Left kidney (tissue), 8 donors: ENCODE measurements at places on chromosomes 13 and 19.
A peak's percentile ranks its signal among the peaks of the same experiment; 100 is the strongest.

DNA sequence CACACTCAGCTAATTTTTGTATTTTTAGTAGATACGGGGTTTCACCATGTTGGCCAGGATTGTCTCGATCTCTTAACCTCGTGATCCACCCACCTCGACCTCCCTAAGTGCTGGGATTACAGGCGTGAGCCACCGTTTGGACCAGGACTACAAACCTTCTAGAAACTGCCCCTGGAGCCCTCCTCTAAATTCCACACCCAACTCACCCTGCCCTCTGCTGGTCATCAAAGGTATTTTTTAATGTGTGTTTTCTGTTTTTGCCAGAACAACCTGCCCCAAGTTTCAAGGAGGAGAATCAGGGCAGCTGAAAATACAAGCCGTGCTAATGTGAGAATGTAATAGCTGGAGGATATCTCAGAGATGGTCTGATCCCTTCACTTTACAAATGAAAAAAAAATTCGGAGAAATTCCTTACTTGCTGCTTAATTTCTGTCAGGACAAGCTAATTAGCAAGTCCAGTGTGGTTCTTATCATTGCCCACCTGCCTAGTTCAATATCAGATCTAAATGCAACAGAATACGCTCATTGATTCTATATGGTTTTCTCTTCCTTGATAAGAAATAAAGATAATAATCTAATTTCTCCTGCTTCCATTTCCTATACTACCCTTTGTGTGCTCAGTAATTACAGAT lies 4.1 kb downstream of the ATP8A2 start:
- DNase-seq, result peak; percentile 40

DNA sequence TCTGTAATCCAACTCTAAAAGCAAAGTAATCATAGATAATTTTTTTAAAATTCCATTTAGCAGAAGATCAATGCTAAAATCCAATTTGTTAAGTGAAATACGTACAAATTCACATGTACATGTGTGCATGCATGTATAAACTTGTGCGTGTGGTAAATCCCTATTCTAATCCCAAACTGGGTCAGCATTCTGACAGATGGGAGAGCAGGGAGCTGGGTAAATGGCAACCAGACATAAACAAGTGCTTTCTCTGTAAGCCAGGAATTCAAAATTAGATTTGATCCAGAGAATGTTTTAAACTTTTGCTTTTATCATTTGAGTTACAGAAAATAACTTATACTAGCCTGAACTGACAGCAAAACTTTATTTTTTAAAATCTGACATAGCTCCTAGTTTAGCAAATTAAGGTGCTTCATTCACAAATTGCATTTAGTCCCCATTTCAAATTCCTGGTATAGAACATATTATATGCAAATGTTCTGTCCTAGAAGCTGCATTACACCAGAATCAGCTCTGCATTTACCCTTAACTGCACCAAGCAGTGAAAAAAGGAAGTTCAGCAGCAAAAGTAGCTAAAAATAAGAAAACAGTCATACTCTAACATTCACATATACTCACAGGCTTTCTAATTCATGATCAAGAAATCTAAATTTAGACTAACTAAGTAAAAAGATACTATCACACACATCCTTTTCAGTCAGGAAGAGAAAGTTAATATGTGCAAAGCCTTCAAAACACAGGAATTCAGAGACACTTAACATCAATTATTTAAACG lies 32.6 kb downstream of the UBL3 start:
- peak; percentile 12 for DNase-seq

- DNase-seq, result no peak
Observed at GRCh38 chr19:10747271-10747670, 29.4 kb downstream of the DNM2 start.

DNA sequence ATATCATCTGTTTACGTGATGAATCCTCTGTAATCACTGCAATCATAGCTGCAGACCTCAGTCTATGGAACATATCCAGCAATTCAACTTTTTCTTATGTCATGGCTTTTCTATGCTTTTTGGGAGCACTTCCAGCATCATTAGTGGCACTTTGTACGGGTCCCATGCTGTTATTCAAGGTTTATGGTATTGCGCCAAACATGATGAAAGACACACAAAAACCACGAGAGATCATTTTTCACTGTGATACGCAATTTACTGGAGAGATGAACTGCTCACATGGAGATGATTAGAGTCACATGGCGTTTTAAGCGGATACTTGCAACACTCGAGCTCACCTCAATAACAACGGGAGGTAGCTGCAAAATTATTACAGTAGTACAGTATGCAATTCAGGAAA lies 2101.7 kb upstream of the PCDH20 start:
- no peak for DNase-seq

GRCh38 chr19:31408460-31409124 lies 59.4 kb upstream of the TSHZ3 start:
- DNase-seq, result no peak

GRCh38 chr13:38763446-38764381 lies 76.8 kb downstream of the FREM2 start:
- DNase-seq, result peak; percentile 70

GRCh38 chr19:3899531-3900294 lies 19.2 kb downstream of the ATCAY start:
- DNase-seq, result no peak

- DNase-seq, result no peak
Observed at GRCh38 chr13:80297094-80297493, 43.8 kb downstream of the SPRY2 start.

GRCh38 chr13:43661161-43661830 lies 125.5 kb downstream of the ENOX1 start:
- no peak for DNase-seq

- DNase-seq, result no peak
Observed at GRCh38 chr13:36190771-36191170, 23.6 kb downstream of the SOHLH2 start.

DNA sequence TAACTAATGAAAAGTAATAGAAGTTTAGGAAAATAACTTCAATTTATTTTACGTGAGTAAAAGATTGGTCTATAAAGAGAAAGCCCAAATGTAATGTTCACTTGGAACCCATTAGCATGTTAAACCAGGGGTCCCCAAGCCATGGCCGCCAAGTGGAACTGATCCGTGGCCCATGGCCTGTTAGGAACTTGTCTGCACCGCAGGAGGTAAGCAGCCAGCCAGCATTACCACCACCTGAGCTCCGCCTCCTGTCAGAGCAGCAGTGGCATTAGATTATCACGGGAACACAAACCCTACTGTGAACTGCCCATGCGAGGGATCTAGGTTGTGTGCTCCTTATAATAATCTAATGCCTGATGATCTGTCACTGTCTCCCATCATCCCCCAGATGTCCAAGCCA lies 818.7 kb upstream of the GPC6 start:
- DNase-seq, result no peak

DNA sequence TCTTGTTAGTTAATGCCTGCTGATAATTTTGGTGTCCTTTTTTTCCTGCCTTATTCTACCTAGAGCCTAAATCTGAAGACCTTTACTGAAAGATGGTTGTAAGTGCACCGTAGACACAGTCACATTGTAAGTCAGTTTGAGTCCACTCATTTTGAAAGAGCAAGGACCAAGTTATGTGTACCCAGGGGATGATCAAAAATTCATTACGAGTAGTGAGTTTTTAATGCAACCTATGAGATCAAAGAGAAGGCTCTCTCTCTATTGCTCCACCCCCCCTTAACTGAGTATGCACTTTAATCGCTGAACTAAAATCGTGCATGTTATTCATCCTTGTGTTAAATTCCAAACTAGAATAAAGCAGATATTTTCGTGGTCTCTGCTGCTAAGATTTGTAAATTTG lies 1.8 kb downstream of the RAP2A start:
- DNase-seq, result no peak

DNA sequence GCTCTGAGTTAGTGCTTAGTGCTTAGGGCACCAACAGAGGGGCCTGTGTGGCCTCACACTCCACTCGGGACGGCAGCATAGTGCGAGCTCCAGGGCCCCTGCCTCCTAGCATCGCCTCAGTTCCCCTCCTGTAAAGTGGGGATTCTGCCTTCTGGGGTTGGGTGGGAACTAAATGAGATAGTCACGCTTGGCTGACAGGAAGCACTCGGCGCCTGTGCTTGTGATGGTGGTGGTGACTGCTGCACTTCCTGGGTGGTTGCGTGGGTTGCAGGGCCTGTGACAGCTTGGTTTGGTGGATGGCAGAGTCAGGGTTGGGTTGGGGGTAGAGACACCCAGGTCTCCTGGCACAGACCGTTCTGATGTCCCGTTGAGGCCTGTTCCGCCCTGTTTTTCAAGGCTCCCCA lies 7.7 kb downstream of the PLEKHF1 start:
- DNase-seq, result no peak

GRCh38 chr13:46354156-46355087 lies 32.6 kb downstream of the RUBCNL start:
- DNase-seq, result no peak

DNA sequence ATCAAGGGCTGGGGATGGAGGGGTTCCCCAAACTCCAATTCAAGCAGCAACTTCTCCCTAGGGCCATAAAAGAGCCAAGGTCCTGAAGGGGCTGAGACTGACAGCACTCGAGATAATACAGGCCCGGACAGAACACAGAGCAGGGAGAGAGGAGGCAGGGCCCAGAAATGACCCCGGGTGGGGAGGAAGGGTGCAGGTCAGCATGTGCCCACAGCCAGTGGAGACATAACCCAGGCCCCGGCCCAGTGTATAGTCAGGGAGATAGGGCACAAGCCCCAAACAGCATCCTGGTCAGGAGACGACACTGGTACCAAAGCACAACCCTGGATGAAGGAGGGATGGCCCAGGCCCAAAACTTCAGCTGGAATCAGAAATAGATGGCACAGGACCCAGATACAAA lies 28.6 kb upstream of the ATP1A3 start:
- no peak for DNase-seq

DNA sequence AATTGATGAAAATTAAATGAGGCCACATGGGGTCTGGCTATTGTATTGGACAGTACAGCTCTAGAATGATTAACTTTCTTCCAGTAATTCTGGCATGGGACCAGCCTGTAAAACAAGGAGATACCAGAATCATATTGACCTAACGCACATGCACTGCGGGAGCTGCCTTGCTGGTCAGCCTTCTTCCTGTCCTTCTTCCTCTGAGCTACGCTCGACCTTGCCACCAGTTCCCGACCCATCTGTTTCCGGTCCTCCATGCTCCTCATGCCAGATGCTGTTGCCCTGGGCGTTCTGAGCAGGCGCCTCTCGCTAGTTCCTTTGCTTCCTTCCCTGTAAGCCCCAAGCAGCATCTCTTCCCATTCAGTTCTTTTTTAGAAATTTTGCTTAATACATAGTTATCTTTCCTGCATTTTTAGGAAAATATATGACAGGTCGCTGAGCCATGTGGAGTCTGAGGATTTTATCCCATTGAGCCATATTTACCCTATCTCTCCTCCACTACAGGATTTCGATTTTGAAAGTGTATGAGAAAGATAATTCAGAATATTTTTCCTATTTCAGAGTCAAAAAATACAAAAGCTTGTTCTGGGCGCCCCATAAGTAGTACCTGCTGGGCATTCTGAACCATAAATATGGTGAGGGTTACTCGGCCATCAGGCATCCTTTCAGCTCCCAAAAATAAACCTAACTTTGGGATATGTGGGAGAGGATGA lies 38.6 kb downstream of the TNFRSF19 start:
- DNase-seq, result no peak

DNA sequence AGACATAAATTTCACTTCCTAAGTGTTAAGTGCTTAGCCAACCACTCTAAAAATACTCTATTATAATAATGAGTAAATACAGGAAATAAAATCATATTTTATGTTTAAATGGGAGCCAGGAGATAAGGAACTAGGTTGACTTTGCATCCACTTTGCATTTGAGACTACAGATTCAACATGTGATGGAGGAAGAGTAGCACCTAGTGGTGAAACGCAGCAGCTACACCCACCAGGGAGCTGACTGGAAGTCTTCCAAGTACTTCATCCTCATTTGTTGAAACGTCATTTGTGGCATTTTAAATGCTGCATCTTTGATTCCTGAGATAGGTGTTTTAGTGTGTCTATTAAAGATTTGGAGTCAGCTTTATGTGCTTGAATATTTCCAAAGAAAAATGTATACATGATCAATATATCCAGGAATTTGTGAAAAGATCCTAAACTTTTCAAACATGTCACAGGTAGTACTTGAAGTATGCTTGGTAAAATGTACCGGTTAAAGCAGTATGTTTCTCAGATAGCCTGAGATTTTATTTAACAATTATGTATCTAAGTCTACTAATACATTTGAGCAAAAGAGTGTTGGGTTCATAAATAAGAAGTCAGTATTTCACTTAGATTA lies 17.4 kb upstream of the KCTD12 start:
- peak; percentile 56 for DNase-seq

DNA sequence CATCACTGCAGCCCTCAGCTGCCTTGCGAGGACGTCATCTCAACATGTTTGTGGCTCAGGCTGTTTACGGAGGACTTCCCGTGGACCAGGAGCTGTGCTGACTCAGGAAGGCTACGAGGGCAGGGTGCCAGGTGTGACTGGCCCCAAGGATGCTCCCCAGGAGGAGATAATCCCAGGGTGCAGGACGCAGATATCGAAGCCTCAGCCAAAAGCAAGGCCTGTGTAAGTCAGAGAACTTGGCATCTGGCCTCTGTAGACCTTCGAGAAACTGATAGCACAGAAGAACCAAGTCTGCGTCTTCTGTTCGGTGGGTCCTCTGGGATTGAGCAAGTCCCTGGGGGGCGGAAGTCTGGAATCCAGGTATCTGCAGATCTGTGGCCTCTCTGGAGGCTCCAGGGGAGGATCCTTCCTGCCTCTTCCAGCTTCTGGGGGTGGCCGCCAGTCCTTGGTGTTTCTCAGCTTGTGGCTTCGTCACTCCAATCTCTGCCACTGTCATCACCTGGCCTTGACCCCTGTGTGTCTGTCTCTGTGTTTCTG lies 2.6 kb upstream of the DOHH start:
- DNase-seq, result no peak

- peak; percentile 73 for DNase-seq
Observed at GRCh38 chr19:9323557-9323918, 441 bp upstream of the ZNF559 start.

GRCh38 chr13:67713571-67713970 lies 483.4 kb upstream of the PCDH9 start:
- no peak for DNase-seq

DNA sequence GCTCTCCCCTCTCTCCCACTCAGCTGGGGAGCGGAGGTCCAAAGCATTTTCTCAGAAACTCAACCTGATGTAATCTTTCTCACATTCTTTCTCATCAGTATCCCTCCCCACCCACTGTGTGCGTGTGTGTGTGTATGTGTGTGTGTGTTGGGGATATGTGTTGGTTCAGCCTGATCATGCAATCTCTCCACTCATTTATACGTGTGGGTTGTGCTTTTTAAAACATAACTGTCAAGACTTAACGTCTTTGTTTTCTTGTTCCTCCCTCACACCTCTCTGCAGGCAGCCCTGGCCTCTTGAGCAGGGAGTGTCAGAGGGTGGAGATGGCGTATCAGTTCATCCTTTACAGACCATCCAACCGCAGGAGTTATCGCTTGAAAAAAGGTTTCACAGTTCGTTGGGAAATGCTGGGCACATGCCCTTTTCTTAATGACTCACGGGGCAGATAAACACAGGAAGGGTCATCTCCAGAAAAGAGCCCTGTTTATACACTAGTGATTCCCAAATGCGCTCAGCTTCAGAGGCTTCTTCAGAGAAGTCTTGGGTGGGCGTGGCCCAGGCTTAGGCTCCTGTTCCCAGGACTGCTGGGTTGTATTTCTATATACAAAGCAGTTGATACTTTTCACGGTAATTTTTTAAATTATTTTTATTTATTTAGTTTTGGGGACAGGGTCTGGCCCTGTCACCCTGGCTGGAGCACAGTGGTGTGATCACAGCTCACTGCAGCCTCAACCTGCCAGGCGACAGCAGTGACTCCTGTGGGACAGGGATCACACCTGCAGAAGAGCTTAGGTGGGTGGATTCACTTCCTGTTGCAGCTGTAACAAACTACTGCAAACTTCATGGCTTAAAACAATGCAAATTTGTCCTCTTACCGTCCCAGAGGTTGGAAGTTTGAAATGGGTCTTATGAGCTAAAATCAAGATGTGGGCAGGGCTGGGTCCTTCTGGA lies 60.3 kb downstream of the CCDC70 start:
- DNase-seq, result no peak
